ENCODE measurements at places on chromosomes 12 and 14. TPM values are rescaled to one million over a fixed set of nuclear protein-coding genes. Genes with fewer than 3 reads are reported as not detected.

TAS2R8 gene
- total RNA-seq = not detected

SMARCC2 gene
- total RNA-seq = 20.0 TPM

VWF gene
- total RNA-seq = 1.6 TPM

DPY19L2 gene
- 1.7 TPM for total RNA-seq

FERMT2 gene
- total RNA-seq = 150 TPM

KLHDC1 gene
- total RNA-seq = 0.07 TPM

MAP3K9 gene
- 12.6 TPM for total RNA-seq

SLC22A17 gene
- total RNA-seq = 32.9 TPM

ADGRD1 gene
- total RNA-seq = 0.97 TPM

LPAR5 gene
- total RNA-seq = not detected

BATF gene
- total RNA-seq = not detected

JPH4 gene
- 1.4 TPM for total RNA-seq

CDH24 gene
- total RNA-seq = 12.3 TPM

GRCh38 chr12:28776913-28777422, 372.1 kb upstream of the FAR2 start:
- no peak for DNase-seq

DNA sequence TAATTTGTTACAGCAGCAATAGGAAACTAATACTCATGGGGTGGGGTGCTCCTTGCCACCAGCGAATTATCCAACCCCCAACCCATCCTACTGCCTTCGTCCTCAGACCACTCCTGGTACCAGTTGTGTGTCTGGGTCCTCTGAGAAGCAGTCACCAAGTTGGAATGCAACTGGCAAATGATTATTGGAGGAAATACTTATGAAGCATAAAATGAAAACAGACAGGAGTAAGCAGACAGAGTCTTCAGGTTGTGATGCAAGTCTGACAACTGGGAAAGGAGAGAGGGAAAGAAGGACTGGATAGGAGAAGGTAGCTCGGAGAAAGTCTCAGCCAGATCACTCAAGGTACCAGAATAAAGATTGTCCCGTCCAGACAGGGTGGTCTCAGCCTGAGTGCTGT, 181.1 kb upstream of the ARID2 start:
- no peak for DNase-seq

GRCh38 chr14:85702191-85702590, 172.2 kb downstream of the FLRT2 start:
- DNase-seq = no peak

DNA sequence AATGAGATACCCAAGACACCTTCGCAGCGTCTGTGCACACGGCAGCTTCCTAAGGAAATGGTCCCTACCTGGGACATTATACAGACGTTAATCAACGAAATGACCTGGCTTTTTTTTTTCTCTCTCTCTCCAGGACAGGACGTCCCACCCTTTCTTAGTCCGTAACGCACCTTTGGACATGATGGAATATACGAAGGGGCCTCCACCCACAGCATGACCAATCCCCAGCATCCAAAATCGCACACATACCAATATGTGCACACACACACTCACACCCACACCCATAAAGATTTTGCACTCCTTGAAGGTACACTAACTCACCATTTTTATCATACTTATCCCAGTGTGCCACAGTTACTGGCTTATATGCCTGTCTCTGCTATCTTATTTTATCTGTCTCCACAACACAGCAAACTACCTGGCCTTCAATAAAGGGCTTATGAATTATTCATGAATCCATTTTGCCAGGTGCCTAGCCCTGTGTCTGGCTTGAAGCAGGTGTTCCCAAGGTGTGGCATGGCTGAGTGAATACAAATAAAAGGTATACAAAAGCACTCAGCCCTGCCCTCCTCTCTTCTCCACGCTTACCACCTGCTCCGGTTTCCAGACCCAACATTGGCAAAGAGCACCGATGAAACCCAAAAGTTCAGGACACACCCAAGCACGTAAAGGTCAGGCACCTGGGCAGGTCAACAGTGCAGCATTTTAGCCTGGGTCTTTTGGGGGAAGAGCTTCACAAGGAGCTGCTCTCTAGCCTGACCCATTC, 2.2 kb downstream of the SCNN1A start:
- DNase-seq = peak; percentile 25

DNA sequence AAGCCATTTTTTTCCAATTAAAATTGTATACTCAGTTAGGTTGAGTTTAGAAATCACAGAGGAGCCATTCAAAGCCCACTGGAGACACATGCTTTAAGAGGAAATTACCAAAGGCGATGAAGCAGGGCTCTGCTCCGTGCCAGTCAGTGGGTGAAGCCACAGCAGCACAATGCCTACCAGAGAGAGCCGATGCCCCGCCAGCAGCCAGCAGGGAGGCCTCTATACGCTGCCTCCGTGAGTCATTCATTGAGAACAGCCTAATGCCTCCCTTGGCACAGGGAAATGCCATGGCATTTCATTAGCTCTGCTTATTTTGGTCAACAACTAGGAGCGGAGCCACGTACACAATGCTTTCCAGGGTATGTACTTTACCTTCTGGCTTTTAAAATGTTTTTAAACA, 197.8 kb upstream of the FRMD6 start:
- DNase-seq = no peak

GRCh38 chr12:76177821-76178220, 93.3 kb upstream of the NAP1L1 start:
- DNase-seq = no peak

DNA sequence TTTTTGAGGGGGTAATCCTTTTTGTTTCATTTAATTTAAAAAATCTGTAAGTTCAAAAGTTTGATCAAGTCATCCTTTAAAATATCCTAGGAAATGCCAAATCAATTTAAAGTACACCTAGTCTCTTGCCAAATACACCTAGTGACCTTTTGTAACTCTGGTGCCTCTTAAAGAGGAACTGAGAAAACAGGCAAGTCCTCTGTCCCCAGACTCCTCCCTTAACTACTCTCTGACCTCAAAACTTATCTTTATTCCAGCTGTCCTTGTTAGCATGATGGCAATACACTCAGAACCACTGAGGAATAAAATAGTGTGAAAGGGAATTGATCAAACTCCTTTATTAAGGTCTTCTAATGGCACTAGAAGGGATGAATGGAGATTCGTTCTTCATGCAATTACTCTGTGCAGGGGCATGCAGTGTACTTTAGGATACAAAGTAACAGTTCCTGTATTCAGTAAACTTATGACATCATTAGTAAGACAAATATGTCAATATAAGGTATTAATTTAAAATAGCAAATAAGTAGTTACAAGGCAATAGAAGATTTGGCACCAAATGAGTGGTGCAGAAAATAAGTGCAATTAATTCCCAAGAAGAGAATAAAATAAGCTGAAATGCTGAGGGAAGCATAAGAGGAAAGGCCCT, 3.3 kb downstream of the FAR2 start:
- DNase-seq = no peak

DNA sequence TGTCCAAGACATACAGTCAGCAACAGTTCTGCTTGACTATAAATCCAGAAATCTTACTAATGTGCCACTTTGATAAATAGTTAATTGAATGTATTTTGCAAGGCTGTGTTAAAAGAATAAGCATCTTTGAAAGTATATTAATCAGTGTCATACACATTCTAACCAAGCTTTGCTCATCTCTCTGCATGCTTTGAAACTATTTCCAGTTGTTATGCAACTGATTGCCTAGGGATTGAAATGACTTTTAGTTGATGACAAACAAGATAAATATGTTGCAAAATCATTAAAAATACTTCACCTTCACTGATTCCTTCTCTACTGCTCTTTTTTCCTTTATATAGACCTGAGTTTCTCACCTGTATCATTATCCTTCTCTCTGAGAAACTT, 91.3 kb downstream of the AEBP2 start:
- no peak for DNase-seq

- DNase-seq = no peak
These were observed 12.3 kb downstream of the ZC2HC1C start for GRCh38 chr14:75081660-75082229.

DNA sequence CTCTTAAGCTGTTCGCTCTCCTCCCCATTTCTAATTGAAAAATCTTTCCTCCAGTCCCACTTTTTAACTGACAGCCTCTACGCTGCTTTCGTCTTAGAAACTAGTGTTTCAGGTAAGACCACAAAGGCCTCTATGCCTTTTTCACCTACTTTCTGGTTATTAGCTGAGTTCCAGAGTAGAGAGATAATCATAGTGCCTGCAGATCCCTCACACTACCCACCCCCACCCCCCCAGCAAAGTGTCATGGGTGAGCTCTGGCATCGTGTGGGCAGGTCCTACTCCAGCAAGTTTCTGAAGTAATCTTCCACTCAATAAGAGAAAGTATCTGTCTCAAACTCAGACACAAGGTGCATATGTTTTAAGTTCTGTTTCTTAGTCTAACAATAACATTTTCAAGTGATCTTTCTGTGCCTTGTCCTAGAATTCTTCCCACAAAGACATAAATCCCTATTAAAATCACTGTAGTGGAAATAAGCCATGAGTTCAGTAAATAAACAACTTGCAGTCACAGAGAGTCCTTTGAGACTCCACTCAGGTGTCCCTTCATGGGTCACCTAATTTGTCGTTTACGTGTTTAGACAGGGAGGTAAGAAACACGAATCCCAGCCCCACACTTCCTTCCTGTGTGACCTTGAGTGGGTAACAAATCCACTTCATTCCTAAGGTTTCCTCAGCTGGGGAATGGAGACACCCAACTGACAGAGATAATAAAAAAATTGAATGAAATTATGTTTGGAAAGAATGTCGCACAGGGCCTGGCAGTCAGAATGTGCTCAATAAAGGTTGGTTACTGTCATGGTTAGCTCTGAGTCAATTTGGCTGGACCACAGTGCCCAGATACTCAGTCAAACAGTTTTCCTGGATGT, 228.9 kb upstream of the CAND1 start:
- no peak for DNase-seq

DNA sequence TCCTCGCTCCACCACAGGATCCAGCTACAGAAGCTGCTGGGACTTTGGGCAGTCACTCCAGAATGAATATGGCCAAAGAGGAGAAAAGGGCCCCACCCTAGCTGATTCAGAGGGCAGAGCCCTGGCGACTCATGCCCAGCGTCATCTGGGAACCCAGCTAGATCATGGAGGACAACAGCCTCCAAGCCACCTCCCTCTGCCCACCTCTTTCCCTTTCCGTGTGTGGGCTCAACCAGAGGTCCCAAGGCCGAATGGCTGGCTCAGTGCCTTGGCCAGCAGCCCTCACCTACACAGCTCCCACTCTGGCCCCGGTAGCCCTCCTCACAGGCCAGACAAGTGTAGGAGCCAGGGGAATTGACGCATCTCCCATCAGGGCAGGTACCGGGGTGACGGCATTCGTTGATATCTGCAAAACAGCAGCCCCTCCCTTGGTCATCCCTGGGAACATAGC, 17.4 kb downstream of the ISCA2 start:
- no peak for DNase-seq

DNA sequence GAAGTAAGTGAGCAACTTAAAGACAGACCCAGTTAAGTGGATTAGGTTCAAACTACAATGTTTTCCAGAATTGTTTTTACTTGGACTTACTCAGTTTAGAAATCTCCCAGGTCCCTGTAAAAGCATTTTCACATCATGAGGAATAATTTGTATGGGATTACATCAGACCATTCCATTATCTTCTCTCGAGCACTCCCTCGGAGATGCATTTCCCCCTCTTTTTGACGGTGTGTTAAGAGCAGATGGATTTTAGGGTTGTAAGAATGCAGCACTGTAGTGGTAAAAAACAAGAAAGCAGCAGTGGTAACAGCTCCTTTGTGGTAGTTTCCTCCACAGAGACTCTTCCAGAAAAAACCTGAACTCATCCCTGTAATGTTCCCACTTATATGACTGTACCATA, 488.4 kb downstream of the BCAT1 start:
- DNase-seq = peak; percentile 4

GRCh38 chr14:73312687-73313086, 75.4 kb downstream of the PAPLN start:
- no peak for DNase-seq

GRCh38 chr14:37545174-37545573, 49.9 kb downstream of the FOXA1 start:
- DNase-seq = no peak

Measured in H7 (cell line).